CD4-positive, alpha-beta T cell treated with Interleukin-15 for 1 hour (primary cell): ENCODE measurements at places on chromosomes 16 and 17.

DNA sequence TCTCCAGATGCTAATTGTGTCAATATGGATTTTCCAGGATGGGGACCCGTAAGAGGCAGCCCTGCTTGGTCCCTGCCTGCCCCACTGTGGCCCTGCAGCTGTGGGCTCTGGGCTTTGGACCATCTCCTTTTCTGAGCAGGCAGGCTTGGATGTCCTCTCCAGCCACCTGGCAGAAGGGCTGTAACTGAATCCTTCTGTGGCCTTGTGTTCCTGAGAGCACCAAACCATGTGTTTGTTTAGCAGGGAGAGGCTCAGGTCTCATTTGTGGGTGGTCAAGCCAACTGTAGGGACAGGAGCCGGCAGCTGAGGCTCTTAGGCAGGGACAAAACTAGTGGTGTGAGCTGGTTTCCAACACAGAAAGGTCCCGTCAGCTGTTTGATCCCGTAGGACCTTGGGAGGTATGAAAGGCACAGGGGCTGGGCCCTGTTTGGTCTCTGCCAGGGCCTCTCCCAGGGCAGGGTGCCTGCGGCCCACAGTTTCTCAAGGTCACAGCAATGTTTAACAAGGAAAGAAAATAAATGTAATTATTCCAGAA is 18.5 kb downstream of the SEC14L5 start:
- DNase-seq: no peak

GRCh38 chr16:59601452-59601851 is 867.3 kb upstream of the GOT2 start:
- DNase-seq: no peak

GRCh38 chr16:17571499-17572093 is 100.8 kb upstream of the XYLT1 start:
- DNase-seq: no peak

- DNase-seq: no peak
Measured at GRCh38 chr16:57992084-57992483, 8.4 kb downstream of the ZNF319 start.

GRCh38 chr16:21076186-21076883 is 74.3 kb downstream of the DNAH3 start:
- DNase-seq: no peak

- no peak for DNase-seq
Measured at GRCh38 chr17:64632606-64633005, 29.5 kb downstream of the SMURF2 start.
